GM12865 (cell line): ENCODE measurements at places on chromosomes 6 and 20.

GRCh38 chr6:77097940-77098339 is 365.4 kb downstream of the HTR1B start:
- DNase-seq: no peak

- no peak for DNase-seq
Measured at GRCh38 chr6:105628156-105628860, 225.4 kb upstream of the PREP start.

- no peak for DNase-seq
Measured at GRCh38 chr6:64926051-64926450, 781.0 kb downstream of the EYS start.

DNA sequence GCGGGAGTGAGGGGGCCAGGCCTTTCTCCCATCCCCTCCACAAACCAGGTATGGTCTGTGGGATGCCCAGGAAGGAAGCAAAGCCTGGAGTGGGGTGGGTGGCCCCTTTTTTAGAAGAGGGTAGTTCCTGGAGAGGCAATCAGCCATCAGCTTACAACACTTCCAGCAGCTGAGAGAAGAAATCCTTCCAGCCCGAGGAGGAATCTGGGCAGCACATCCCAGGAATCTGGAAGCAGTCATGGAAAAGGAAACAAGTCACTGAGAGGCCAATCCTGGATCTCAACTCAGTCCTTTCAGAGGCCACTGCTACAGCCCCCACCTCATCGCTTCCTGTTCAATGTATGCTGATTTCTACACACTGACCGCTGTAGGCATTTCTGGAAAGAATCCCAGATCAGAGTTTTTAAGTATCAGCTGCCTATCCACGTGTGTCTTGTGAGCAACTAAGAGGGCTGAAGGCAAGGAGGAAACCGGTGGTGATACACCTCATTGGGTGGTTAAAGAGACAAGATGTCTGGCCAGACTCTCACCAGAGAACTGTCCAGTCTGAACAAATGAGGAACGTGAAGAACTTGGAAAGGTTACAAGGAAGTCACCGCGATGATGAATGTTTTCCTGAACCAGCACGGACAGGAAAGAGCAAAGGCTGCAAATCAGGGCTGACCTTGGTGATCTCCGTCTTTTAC is 92.9 kb upstream of the SHLD1 start:
- DNase-seq: no peak

DNA sequence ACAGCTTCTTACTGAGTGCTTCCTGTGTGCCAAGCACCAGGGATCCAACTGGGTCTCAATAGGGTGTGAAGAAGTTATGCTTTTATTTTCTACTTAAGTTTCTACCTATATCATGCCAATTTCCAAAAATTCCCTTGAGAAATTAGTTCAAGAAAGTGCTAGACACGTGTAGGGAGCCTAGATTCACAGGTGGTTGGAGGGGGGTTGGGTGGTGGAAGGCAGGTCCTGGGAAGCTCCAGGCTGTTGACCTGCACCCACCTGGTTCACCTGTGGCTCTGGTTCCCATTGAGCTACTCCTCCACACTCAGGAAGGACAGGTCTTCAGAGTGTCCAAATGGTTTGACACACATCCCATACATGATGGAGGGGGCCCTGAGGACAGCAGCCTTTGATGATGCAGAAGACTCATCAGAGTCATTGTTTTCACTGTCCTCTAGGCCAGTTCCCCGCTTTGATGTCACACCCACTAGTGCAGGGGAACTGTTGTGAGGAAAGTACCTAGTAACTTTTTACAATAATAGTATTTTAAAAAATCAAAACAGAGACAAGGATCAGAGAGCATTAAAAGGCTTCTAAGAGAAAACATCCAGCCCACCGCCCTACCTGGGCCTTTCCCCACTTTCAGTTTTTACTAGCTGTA is 39.8 kb upstream of the MYL9 start:
- DNase-seq: peak; percentile 29

DNA sequence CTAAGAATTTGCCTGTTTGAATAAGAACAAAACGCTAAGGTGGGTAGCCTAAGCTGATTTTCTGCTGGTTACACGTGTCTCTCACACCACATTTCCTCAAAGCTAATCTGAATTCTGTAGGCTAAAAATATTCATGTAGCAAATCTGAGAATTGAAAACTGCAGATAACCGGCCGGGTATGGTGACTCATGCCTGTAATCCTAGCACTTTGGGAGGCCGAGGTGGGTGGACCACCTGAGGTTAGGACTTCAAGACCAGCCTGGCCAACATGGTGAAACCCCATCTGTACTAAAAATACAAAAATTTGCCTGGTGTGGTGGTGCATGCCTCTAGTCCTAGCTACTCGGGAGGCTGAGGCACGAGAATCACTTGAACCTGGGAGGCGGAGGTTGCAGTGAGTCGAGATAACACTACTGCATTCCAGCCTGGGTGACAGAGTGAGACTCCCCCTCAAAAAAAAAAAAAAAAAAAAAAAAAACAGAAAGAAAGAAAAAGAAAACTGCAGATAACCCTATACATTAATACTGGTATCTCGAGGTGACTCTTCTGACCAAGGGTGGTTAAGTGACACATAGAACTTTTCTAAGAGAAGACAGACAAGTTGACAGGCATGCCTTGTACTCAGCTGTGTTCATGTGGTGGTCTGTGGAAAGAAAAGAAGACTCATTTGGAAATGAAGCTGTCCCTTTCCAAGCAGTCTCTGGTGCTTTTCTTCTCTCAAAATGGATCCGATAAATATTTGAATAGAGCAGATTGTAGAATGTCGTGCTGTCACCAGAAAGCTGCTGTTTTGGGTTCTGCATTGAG is 24.7 kb upstream of the ASXL1 start:
- DNase-seq: peak; percentile 88

DNA sequence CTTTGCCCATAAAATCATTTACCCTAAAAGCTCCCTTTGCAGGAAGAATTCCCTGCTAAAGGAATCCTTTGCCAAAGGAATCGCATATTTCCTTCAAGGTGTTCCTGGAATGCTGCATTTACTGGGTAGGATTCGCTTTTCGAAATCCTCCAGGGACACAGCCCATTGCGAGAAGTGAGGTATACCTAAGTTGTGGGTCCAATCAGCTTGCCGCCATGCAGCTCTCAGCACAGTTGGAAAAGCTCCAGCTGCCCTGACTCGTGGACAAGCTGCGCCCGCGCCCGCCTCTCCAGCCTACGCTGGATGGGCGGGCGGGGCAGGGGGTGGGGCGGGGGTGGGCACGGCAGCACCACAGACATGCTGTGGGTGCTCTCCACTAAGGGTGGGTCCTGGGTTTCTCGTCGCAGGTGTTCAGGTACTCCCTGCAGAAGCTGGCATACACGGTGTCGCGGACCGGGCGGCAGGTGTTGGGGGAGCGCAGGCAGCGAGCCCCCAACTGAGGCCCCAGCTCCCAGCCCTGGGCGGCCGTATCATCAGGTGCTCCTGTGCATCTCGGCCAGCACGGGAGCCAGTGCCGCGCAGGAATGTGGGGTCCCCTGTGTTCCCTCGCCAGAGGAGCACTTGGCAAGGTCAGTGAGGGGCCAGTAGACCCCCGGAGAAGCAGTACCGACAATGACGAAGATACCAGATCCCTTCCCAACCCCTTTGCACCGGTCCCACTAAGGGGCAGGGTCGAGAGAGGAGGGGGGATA is 1.4 kb downstream of the NNAT start:
- no peak for DNase-seq

- DNase-seq: peak; percentile 95
Measured at GRCh38 chr6:5302220-5302946, 41.1 kb downstream of the FARS2 start.

GRCh38 chr6:27672113-27672799 is 199.4 kb upstream of the ZNF184 start:
- DNase-seq: peak; percentile 95

GRCh38 chr20:36847009-36847709 is 28.8 kb upstream of the TLDC2 start:
- DNase-seq: no peak

- DNase-seq: no peak
Measured at GRCh38 chr6:157203764-157204163, 119.6 kb downstream of the TMEM242 start.

DNA sequence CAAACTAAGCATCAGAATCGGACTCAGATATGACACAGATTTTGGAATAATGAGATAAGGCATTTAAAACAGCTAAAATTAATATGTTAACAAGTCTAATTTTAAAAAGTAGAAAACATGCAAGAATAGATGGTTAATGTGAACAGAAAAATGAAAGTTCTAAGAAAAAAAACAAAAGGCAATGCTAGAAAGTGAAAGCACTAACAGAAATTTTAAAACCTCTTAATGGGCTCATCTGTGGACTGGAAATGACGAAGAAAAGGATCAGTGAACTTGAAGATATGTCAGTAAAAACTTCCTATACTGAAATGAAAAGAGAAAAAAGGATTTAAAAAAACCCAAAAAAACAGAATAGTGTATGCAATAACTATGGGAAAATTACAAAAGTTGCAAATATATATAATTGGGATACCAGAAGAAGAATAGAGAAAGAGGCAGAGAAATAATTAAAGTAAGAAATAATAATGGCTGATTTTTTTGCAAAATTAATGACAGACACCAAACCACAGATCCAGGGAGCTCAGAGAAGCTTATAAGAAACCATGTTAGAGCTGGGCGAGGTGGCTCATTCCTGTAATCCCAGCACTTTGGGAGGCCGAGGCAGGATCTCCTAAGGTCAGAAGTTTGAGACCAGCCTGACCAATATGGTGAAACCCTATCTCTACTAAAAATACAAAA is 61.7 kb upstream of the KIF13A start:
- DNase-seq: peak; percentile 4

DNA sequence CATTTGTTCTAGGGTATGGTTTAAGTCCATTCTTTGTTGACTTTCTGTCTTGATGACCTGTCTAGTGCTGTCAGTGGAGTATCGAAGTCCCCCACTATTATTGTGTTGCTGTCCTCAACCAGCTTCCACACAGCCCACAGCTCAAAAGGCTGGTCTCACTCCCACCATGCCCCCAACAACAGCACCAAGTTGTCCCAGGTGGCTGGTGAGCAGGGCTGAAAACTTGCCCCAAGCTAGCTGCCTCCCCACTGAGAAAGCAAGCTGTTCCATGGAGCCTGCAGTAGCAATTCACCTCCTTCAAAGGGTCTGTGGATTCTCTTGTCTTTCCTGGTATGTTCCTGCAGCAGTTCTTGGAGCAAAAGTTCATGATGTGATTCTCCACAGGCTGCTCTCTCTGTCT is 221.0 kb downstream of the SYNDIG1 start:
- DNase-seq: no peak

- DNase-seq: no peak
Measured at GRCh38 chr6:132648828-132649227, 10.2 kb downstream of the TAAR1 start.

- DNase-seq: no peak
Measured at GRCh38 chr6:453152-453551, 61.6 kb downstream of the IRF4 start.

- no peak for DNase-seq
Measured at GRCh38 chr6:77879527-77879926, 226.7 kb downstream of the MEI4 start.

- DNase-seq: no peak
Measured at GRCh38 chr20:57221916-57222630, 44.4 kb downstream of the BMP7 start.

- no peak for DNase-seq
Measured at GRCh38 chr6:127176146-127176545, 57.7 kb downstream of the RSPO3 start.

- DNase-seq: no peak
Measured at GRCh38 chr20:19022791-19023448, 189.5 kb upstream of the SLC24A3 start.

DNA sequence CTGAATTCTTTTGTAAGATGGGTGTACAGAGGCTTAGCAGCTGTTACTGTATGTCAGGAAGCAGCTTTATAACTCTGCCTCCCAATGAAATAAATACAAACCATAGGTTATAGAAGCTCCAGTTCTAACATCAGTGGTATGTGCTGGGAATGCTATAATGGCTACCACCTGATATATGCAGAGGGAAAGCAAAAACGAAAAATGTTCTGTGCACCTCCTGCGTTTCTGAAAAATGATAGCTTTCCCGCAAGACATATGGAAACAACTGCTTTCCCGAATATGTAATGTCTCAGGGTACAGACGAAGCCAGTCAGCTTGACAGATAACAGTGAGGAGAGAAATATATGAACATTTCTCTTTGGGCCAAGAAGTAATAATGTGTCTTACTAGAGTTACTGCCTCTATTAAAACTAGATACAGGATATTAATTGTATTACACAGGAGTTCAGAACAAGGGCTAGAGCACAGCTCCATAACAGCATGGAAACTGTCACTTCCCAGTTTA is 517.0 kb upstream of the NRSN1 start:
- DNase-seq: no peak

DNA sequence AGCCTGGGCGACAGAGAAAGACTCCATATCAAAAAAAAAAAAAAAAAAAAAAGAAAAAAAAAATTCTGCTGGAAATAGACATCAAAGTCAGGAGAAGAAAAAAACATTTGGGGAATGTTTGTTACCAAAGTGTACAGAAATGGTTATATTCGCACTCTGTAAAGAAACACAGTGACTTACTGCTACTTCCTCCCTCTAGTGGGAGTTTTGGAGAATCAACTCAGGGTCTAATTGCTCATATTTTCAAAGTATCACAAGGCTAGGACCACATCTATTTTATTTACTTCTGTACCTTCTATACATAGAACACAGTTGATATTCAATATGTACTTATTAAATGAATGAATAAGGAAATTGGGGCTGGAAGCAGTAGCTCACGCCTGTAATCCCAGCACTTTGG is 24.4 kb downstream of the ARG1 start:
- DNase-seq: no peak

DNA sequence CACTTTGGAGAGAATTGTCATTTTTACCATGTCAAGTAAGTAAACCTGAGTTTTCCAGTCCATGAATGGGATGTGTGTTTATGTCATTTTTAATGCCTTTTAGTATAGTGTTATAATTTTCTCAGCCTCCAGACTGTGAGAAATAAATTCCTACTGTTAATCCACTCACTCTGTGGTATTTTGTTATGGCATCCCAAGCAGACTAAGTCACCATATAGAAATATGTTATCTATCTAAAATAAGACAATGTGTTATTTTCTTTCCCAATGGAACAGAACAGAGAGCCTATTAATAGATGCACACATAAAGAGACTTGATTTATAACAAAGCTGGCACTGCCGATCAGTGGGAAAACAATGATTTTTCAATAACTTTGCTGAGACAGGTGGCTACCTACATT is 70.2 kb upstream of the SLC4A11 start:
- no peak for DNase-seq

- no peak for DNase-seq
Measured at GRCh38 chr6:128504003-128504654, 16.3 kb downstream of the PTPRK start.

GRCh38 chr6:24009319-24009718 is 116.7 kb upstream of the NRSN1 start:
- no peak for DNase-seq

GRCh38 chr6:79077715-79078074 is 359 bp downstream of the PHIP start:
- no peak for DNase-seq
